ENCODE measurements at places on chromosomes 11 and 22.

DNA sequence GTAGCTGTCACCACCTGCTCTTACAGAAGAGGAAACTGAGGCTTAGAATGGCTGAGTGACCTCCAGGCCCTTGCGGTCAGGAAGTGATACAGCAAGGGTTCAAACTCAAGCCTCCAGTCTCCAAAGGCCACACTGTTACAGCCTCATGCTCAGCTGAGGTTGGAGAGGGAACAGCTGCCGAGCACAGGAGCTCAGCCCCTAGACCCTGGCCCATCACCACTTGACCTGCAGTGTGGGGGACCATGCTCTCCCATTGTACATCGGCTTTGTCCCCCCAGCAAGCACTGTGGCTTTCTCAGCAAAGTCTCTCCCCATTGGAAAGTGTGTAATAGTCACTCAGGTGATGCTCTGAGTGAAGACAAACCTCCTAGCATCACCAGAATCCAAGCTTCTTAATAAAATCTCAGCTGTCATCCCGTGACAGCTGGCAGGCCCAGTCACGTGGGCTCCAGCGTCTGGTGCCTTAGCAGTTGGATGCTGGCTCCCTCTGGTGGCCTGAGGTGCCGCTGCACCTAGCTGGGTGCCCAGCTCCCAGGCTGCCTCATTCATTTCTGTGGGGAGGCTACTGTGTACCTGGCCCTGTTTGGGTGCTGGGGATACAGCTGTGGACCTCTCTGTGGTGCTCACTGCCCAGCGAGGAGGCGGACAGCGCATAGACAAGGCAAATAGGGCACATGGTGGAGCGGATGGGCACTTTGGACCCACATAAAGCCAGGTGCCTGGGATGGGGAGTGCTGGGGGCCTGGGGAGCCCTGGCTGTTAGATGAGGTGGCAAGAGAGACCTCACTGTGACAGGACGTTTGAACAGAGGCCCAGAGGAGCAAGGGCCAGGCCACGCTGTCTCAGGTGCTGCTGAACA, 19.1 kb upstream of the MYRF start:
- peak; percentile 79 for DNase-seq

GRCh38 chr22:19599626-19600243, 75.5 kb upstream of the CLDN5 start:
- no peak for DNase-seq

DNA sequence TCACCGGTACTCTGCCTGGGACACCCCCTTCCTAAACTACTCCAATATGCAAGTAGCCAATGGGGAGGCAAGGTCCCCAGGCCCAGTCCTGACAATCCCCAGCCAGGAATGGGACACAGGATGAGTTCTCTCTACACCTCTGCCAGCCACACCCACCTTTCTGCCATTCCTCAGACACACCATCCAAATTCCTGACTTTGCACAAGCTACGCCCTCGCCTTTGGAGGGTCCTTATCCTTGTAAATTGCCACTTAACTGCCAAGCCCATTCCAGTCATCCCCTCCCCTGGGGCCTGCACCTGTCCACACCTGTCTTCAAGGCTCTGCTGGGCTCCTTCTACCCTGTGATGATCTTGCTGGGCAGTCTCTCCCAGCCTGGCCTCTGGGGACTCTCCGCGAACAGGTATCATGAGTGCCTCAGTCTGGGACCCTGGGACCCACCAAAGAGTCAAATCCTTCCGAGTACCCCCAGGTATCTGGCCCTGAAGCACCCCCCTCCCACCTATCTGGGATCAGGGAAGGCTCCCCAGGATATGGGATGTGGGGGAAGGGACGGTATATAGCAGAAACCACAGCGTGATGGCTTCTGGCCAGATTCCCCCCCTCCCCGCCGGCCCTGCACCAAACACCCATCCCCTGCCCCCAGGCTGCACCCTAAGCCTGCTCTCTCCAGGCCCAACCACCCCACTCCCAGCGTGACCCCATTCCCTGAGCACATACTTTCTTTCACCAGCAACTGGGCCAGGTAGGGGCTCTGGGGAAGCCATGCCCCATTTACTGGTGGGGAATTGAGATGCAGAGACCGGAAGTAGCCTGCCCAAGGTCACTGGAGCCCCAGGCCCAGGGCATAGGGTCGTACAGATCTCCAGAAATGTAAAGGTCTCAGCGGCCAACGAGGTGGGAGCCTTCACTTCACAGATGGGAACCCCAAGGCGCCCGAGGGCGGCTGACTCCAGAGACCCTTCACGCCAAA, 806 bp downstream of the ARAP1 start:
- DNase-seq = no peak

DNA sequence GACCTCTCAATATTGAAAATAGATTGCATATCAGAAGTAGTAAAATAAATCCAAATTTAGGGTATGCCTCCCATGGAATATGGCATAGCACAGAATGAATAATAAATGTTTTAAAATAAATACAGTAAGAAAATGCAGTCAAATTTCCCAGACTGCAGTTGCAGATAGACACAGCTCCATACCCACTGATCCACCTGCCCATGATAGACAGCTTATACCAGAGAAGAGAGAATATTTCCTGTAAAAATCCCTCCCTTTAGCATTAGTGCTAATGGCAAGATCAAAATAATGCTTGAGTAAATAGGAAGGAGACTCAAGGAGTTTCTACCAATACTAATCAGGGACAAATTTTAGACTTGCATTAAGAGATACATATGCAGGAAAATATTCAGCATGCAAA, 45.0 kb upstream of the CALCB start:
- DNase-seq = no peak

DNA sequence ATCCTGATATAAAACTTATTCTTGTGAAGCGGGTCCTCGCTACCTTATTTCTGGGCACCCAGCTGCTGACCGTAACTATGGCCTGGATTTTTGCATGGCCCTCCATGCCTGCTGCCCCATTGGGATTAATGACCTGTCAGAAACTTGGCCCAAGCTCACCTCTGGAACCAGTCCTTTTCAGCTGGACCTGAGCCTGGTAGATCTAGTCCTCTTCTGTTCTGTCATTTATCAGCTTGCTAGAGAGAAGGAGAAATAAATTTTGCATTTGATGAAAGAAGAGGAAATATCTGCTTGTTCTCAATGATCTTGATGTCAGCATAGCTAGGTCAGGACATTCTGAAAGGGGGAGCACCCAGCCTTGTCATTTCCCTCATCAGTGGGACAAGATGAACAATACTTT, 387.8 kb upstream of the LARGE1 start:
- no peak for DNase-seq

- DNase-seq = no peak
Observed at GRCh38 chr11:94786264-94787126, 18.3 kb downstream of the AMOTL1 start.
